CD4-positive, alpha-beta T cell (primary cell): ENCODE measurements at places on chromosomes 4 and X.

- no peak for DNase-seq
Observed at GRCh38 chrX:24158881-24159280, 9.4 kb downstream of the ZFX start.

GRCh38 chr4:8072235-8072968 is 86.2 kb downstream of the ABLIM2 start:
- no peak for DNase-seq

DNA sequence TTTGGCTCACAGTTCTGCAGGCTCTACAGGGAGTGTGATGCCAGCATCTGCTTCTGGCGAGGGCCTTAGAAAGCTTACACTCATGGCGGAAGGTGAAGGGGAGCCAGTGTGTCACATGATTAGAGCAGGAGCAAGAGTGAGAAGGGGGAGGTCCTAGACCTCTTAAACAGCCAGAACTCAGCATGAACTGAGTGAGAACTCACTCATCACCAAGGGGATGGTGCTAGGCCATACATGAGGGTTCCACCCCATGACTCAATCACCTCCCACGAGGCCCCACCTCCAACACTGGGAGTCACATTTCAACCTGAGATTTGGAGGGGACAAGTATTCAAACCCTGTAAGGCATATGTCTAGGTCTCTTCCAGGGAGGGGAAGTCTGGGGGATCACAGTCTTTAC is 33.4 kb downstream of the SPRY1 start:
- DNase-seq = no peak

- no peak for DNase-seq
Observed at GRCh38 chr4:18923496-18924161, 902.1 kb upstream of the LCORL start.

GRCh38 chr4:72945719-72946336 is 123.7 kb downstream of the COX18 start:
- DNase-seq = no peak

- no peak for DNase-seq
Observed at GRCh38 chrX:33379839-33380238, 168.5 kb upstream of the DMD start.

- no peak for DNase-seq
Observed at GRCh38 chr4:183397741-183398297, 46.6 kb upstream of the CDKN2AIP start.

DNA sequence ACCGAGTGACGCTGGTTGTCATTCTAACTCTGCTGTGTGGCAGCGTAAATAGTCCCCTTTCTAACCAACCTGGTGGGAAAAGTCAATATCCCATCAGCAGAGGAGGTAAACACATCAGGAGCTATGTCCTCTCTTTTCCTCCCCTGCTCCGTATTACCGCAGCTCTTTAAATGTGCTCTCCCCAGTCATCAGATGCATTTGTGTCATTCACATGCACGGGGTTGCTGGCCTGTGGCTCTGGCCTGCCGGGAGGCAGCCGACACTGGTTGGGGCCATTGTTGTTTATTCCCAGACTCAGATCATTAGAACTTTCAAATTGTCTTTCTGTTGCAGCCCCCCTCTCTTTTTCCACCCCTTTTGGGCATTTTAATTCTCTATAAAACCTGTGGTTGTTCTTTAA is 21.9 kb downstream of the ARX start:
- no peak for DNase-seq

DNA sequence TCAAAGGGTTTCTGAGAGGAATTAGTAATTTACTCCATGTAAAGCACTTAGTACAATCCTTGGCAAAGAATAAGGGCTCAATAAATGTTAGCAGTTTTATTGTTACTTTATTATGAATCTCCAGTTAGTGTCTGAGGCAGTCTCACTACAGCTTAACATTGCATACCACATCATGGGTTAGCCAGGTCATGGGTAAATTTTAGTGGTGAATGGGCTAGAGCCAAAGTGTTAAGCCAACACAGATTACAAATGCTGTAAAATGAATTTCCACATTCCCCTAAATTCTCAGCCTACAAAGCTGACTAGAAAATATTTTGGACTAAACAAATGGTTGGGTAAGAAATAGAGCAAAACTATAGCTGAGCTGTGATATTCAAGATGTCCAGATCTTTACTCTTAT is 72.4 kb downstream of the NRK start:
- DNase-seq = no peak

DNA sequence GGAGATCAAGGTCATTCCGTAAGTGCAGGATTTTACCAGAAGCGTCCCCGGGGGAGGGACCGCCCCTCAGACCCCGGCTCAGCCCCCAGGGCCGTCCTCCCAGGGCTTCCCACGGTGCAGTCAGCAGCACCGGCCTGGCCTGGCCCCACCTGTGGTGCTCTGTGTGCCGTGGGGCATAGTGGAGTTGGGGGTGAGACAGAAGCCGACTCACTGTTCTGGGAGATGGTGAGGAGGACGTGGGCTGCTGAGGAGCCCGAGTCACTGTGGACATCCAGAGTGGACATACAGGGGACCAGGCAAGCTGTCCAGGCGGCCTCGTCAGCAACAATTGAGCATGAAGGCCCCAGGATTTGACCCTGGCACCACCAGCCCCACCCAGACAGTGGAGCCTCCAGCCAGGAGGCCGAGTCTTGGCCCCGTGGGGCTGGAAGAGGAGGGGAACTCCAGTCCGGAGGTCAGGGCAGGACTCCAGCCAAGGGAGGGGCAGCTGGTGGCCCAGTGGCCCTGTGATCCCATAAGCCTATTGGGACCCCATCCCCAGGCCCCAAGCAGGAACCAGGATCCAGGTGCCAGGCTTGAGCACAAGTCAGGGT is 19.1 kb downstream of the ATP5ME start:
- DNase-seq = no peak

DNA sequence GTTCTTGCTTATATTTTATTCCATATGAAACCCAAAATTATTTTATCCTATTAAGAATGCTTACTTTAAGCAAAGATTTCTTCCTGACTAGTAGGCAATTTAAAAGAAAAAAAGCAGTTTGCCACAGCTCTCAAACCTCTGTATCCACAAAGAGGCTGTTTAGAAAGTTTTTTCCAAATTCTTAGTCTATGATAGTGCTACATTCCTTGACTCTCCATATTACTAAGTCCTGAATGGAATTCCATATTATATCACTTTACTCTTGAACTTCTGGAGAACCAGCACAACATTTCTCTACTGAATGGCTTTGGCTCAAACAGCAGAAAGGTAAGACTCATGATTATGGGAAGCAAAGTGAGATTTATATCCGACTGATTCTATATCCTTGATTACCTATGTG is 8.3 kb downstream of the SLC10A6 start:
- no peak for DNase-seq

- DNase-seq = no peak
Observed at GRCh38 chr4:149645790-149646189, 169.9 kb downstream of the IQCM start.

DNA sequence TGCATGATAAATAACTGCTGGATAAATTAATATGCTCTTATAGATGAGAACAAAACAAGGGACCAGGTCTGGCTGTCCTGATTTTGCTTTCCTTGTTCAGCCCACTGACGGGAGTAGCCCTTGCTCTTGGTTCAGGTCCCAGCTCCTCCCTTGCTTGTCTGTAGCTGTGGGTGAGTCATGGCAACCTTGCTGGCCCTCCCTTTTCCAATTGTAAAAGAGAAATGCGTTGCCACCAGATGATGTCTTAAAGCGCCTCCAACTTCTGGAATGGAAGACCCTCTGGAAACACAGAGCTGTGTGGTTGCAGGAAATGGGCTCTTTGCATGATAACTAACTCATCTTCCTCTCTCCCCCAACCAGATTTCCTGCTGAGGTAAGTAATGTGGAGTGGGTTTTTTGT is 171.4 kb downstream of the AASDH start:
- DNase-seq = no peak

DNA sequence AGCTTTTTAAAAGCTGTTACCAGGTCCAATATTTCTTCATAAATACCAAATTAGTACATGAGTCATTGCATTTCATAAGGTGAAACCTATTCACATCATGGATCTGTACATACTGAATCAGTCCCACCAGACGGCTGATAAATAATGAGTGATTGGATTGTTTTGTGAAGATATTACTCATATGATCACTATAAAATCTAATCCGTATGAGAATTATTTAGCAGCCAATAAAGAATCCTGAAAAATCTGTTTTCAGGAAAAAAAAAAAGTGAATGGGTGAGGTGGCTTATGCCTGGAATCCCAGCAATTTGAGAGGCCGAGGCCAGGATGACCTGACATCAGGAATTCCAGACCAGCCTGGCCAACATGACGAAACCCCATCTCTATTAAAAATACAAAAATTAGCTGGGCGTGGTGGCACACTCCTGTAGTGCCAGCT is 438.1 kb downstream of the INPP4B start:
- no peak for DNase-seq

GRCh38 chrX:120380699-120381098 is 18.8 kb downstream of the ATP1B4 start:
- peak; percentile 7 for DNase-seq

- DNase-seq = no peak
Observed at GRCh38 chrX:68432648-68433047, 647 bp downstream of the OPHN1 start.

DNA sequence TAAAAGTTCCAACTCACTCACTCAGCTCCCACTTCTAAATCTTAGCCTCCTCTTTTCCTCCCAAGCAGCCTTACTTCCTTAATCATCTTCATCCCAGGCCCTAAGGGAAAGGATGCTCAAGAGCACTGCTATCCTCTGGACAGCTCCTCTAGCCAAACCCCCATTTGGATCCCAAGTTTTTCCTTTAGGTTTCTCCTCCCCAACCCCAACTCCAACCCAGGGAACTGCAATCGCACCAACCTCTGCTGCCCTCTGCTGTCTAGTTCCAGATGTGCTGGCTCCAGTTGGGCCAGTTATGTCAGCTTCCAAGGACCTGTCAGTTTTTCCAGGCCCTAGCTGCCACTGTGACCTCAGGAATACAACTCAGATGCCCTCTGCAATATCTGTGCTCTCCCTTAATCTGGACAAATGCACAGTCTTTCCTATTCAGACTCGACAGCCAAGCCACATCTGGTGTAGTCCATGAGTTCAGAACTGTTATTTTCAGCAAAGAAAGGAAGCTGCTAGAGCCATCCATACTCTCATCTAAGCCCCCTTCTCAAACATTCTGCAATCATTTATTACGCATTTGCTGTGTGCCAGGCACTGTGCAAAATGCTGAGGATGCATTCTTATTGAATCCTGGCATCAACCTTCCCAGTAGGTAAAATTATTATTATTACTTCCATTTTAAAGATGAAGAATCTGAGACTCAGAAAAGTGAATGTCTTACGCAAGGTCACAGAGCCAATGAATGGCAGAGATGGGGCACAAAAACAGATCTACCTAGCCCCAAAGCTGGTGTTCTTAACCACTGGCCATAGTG is 12.3 kb upstream of the XPNPEP2 start:
- no peak for DNase-seq

DNA sequence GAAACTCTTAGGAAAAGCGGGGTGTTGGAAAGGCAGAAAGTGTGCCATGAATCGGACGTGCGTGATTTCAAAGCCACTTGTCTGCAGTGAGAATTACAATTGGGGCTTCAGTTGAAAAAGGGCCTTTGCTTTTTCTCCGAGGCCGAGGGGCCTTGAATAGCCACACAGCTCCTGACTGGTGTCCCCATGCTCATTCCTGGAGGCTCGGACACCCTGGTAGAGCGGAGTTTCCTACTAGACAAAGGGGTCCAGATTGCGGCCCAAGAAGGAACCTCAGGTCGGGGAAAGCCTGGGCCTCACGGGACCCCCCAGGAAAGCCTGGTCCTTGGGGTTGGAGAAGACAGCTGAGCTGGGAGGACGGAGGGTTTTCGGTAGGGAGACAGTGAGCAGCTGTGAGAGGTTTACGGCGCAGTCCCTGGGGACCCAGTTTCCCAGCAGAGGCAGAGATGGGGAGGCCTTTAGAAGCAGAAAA is 3.0 kb upstream of the SHOX start:
- no peak for DNase-seq

DNA sequence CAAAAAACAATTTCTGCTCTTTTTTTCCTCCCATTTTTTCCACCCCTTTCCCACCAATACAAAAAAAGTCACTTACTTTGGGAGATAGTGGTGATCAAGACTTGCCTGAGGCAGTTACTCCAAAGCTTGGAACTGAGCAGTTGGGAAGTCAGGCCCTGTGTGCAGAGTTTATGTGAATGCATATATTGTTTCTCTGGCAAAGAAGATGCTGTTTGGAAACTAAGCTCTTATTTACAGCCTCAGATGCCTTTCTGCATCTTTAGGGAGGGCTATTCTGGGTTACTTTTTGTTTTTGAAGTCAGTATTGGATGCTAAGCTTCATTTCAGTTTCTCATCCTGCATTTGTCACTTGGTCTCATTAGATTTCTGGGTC is 136.3 kb downstream of the ZNF330 start:
- DNase-seq = no peak

DNA sequence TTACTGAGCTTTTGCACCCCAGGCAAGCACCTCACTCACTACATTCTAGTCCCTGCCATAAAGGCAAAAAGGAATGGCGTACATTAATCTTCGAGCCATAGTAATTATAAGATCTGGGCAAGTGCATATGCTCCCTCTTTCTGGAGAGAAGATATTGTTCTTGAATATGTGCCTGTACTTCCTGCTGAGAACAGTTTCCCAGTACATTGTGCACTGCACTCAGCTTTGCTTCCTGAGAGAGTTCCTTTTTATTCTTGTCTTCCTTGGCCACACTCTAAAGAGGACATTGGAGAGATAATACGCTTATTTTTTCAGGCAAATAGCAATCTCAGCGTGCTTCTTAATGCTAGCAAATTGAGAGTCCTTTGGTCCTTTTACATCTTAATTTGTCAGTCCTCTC is 909.0 kb upstream of the PCDH10 start:
- DNase-seq = no peak

- no peak for DNase-seq
Observed at GRCh38 chr4:81136161-81136905, 78.7 kb downstream of the PRKG2 start.

- DNase-seq = peak; percentile 5
Observed at GRCh38 chrX:49129427-49129826, 5.9 kb upstream of the GPKOW start.

DNA sequence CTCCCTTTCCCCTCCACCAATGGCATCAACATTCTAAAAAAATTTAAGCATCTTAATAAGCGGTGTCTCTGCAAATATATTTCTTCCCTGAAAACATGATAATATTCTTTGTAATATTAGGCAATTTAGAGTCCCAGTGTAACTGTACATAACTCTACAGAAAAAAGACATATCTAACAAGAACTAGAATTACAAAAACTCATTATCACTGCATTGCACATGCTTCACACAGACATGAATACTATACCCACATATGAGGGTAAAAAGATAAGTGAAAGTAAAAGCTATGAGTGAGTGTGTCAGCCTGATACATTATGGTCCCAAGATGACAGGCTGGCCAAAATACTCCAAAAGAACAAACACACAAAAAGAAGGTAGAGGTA is 2.4 kb upstream of the FGB start:
- no peak for DNase-seq

- no peak for DNase-seq
Observed at GRCh38 chrX:980587-981235, 231.7 kb downstream of the CRLF2 start.

- no peak for DNase-seq
Observed at GRCh38 chr4:57291911-57292310, 181.7 kb upstream of the IGFBP7 start.

GRCh38 chrX:129996120-129996519 is 13.7 kb downstream of the BCORL1 start:
- DNase-seq = no peak

- no peak for DNase-seq
Observed at GRCh38 chrX:128106630-128107029, 54.4 kb upstream of the ACTRT1 start.
